T-helper 2 cell treated with Interferon-gamma antibody and Interleukin-4, amounts not matched to agents 5 μg/mL and 100 μg/mL, for 36 hours (primary cell): ENCODE measurements at places on chromosomes 2 and 18.

DNA sequence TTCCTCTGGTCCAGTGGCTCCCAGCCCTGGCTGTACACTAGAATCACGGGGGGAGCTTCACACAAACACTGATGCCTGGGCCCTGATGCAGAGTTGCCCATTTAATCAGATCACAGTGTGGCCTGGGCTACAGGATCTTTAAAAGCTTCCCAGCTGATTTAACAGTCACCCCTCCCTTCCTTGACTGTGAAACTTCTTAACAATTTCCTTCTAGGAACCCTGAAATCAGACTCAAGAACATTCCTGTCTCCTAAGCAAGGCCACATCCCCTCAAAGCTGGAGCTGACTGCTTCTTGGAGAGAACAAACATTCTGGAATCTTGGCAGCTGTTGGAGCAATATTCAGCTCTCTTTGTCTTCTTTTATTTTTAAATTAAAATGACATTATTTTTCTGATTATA, 88.7 kb downstream of the ADD2 start:
- DNase-seq, result no peak

GRCh38 chr2:40032650-40033319, 253.7 kb upstream of the THUMPD2 start:
- DNase-seq, result peak; percentile 25

DNA sequence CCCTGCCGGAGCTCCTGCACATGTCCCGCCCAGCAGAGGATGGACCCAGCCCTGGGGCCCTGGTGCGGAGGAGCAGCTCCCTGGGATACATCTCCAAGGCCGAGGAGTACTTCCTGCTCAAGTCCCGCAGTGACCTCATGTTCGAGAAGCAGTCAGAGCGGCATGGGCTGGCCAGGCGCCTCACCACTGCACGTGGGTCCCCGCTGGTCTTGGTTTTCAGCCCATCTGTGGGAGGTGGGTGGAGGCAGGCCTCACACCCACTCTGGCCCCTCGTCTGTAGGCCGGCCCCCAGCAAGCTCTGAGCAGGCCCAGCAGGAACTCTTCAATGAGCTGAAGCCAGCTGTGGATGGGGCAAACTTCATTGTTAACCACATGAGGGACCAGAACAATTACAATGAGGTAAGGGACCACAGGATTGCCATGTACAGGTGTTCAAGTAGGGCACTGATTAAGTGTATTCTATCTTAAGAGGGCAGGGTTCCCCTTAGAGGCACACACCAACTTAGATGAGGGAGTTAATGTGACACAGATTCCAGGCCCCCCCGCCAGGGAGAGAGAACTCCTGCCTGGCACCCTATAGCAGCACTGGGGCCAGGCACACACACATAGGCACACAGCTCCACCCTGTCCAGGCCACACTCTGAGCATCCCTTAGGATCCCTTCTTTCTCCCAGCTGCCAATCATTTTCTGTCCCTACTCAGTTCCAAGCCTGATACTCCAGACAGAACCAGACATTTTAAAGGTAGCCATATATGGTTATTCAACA, 5.4 kb upstream of the CHRNG start:
- DNase-seq, result no peak

GRCh38 chr18:55300421-55300935, 287.5 kb downstream of the TCF4 start:
- DNase-seq, result no peak

DNA sequence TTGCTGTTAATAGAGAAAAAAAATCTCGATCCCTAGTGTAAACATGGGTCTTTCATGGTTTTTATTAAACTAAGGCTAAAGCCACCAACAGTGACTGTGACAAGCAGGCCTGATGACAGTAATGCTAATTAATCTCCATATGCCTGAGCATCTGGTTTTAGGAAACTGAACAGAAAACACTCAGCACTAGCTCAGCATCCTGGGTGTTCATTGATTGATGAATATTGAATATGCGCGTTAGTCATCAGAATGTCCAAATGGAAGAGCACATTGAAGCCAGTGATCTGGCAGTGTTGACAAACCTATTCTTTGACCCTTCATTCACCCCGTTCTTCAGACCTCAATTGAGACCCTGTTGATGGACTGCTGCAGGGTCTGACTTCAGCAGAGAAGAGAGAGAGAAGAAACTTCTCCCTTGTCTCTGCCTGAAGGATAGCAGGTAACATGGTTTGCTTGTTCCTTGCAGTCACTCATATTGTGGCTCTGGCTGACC, 283.8 kb downstream of the RDH14 start:
- no peak for DNase-seq
